ENCODE measurements at places on chromosomes 1 and 21. TPM values are rescaled to one million over a fixed set of nuclear protein-coding genes. Genes with fewer than 3 reads are reported as not detected.

DNA sequence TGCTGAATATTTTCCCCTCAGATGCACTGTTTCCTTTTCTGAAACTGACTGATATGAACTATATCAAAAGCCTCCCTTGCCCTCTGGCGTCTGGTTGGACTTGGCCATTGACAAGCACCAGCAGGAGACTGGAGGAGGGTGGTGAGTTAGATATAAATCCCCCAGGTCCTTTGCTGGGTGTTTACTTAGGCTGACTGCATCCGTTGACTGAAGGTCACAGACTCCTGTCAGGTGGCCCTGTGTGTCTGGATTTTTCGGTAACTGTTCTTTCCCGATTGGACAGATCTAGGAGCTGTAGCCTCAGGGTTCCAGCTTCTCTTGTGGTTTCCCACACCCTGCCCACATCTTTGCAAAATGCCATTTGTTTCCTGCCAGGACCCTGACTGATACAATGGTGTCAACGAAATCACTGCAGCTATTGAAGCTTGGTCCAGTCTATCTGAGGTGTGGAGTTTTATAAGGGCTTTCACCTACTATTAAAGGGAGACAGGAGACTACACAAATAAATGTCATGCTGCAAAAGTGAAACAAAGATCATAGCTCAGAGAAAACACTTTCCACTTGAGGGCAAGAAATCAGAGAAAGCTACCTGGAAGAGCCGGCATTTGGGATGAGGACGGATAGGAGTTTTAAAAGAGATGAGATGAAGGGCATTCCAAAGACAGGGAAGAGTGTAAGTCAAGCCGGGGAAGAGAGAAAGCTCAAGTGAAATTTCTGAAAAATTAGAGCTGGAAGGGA, 1.5 kb upstream of the MAGI3 start:
- no peak for DNase-seq

DNA sequence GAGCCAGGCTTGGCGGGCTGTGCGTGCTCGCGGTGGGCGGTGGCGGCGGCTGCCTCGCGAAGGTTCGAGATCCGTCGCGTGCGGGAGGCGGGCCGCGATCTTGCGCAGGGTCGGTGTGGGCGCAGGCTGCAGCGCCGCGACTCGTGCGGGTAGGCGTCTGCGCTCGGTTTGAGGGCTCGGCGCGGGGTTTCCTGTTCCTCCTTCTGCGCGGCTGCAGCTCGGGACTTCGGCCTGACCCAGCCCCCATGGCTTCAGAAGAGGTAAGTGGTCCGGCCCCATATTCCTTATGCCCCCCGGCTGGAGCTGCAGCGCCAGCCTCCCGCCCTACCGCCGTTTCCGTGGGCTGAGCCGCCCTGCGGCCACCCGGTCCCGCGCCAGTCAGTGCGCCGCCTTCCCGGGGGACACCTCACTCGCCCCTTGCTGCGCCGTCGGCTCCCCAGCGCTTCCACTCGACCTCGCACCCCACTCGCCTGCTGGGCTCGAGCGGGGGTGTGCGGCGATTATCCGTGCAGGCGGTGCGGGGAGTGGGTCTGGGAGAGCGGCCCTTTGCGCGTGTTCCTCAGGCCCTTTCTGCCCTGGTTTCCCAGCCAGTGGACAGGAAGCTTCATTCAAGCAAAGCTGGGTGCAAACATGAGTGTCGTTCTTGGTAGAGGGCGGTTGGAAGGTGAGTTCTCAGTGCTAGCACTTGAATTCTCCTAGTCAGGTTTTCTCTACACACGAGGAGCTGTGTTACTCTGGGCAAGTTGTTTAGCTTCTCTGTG, at the start of gene CACYBP:
CACYBP (plus strand) TSS at position 12 of the 761 bp plus-strand sequence; CDS start at position 246, 234 bp downstream.
- DNase-seq: no peak

DNA sequence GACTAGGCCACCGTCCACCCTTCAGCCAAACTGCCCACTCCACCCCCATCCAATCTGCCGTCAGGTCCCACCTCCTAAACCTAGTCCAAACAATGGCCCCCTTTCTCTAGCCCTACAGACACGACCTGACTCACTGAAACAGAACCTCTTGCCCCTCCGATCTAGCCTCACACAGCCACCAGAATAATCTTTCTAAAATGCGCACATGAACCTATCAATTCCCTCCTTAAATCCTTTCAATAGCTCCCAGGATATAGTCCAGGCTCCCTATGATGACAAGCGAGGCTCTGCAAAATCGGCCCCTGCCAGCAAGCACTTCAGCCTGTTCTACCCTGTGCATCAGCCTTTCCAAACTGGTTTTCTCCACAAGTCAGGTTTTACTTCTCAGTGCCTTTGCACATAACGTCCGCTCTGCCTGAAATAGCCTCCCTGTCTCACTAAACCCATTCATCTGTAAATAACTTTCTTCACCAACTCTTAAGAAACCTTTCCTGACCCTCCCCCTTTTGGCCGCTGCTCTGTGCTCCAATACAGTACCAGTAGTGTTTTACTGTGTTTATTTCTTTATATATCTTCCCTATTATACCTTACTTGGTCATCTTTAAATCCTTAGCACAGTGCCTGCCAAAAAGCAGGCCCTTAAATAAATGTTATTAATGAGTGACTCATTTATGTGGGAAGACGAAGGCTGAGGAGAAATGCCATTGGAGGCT, 9.0 kb upstream of the CDC20 start:
- DNase-seq: no peak

- DNase-seq: no peak
These were observed 9.9 kb downstream of the CRP start for GRCh38 chr1:159704481-159704880.

DNA sequence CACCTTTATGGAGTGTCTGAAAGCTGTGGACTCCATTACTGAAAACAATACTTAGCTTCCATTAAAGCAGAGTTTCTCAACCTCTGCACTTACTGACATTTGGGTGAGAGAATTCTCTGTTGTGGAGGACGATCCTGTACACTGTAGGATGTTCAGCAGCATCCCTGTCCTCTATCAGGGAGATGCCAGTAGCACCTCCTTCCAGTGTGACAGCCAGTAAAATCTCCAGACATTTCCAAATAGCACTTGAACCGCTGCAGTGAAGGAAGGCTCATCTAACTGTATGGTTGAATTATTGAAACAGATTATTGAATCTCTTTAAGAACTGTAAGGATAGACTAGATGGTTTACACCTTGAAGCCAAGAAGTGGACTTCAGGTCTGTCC, 3.1 kb downstream of the PRDM2 start:
- DNase-seq: no peak

DNA sequence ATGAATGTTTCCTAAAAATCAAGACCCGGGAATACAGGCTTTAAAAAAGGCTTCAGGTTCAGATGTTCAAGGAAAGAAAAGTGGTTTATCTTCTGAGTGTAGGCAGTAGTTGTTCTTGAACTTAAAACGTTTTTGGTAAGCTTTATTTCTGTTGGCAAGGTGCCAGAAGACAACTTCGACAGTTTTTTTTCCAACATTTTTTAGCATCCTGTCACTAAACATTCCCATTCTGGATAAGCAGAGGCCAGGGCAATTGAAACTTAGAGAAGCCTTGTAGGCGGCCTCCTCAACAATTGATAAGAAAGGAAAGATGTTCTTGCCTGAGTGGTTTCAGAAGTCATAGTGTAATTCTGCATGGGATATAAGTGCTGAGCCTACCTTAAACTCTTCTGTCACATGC, 66.7 kb downstream of the PATJ start:
- no peak for DNase-seq

DNA sequence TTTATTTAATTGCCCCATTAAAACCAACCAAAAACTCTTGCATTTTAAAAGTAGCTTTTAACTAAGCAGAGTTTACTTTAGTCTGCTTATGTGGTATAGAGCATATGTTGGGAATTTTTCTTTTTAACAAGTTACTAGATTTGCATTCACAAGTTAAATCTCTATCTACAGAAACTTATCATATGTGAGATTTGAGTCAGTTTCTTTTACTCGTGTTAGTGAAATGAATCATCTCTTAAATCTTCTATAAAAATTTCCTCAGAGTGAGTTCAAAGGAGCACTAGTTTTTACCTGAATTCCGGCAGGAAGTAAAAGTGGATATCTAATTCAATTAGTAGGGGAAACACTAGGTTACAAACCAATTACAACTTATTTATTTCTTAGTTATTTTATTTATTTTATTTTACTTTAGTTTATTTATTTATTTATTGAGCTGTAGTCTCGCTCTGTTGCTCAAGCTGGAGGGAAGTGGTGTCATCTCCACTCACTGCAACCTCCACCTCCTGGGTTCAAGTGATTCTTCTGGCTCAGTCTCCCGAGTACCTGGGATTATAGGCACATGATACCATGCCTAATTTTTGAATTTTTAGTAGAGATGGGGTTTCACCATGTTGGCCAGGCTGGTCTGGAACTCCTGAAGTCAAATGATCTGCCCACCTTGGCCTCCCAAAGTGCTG, 1609.6 kb upstream of the B3GALT2 start:
- no peak for DNase-seq

GRCh38 chr1:55107101-55107500, 67.8 kb downstream of the PCSK9 start:
- DNase-seq: no peak

DNA sequence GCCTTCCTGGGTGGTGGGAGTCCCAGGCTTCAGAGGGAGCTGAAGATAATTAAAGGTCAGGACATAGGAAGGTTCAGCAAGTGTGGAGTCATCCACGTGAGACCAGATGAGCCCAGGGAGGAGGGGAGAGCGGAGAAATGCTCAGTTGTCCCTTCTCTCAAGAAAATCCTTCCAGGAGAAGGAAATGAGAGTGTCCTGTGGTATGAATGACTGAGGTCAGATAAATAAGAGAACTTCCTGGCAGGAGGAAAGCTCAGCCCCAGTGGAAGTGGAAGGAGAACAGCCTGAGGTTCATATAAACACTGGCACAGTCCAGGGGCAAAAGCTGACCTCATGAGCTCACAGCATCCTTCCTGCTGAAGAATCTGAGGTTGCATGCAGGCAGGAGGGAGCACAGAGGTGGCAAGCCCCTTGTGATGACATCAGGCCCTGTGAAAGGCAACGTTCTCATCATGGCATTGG, 97.6 kb downstream of the NAV1 start:
- DNase-seq: no peak

GRCh38 chr1:186985889-186986491, 157.2 kb downstream of the PLA2G4A start:
- no peak for DNase-seq

DNA sequence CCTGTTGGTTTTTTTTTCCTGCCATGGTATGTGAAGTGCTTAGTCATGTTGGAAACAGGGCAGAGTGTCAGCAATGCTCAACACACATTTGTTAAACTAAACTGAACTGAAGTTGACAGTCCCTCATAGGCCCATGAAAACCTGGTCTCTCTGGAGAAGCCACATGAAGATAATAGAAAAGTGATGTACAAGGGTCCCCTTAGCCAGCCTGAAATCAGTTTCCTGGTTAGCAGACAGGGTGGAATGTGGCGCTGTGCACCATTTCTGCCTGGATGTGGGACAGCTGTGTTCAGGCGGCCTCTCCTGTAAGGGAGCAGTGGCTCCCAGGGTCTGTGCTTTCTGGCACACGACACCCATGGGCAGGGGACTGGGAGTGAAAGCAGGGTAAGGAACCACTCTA, 9.9 kb upstream of the CHI3L1 start:
- no peak for DNase-seq

GRCh38 chr1:248786156-248786555, 30.6 kb upstream of the LYPD8 start:
- DNase-seq: no peak

DNA sequence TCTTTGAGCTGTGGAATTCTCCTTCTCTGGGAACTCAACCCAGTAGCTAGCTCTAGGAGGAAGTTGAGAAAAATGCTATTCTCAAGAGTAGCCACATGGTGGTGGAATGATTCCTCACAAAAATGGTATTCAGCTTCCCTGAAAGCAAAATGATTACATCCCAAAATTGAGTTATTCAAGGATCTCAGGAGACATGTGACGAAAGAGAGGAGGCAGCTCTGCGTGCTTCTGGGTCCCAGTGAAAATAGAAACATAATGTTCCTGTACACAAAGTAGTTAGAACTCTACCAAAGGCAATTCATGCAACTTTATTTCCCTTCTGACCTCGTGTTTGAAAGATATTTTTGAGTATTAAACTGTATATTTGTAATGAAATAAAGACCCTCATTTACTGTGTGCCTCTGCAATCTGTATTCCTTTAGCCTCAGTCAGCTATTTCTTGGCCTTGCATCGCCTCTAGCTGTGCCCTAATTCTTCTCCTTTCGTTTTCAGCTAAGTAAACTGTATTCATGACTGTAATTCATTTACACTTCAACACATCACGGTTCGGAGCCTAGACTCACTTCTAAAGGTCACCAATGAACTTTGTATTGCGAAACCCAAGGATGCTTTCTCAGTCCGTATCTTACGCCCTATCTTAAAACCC, 167.3 kb downstream of the FASLG start:
- DNase-seq: no peak

DNA sequence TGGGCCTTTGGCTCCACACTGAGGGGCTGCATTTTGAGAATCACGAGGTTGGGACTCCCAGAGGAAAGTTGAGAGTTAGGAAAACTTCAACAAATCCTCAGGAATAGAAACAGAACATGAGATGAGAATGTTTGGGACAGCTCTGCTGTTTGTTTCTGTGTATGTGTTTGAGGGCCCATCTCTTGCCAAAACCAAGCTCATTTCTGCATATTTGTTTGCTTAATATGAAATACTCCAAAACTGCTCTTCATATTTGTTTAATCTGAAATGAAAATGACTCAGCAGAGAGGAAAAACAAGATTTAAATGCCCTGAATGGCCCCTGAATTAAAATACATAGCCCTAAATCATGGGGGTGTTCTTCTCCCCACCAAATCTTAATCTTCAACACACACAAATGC, 78.1 kb downstream of the DDR2 start:
- no peak for DNase-seq

DNA sequence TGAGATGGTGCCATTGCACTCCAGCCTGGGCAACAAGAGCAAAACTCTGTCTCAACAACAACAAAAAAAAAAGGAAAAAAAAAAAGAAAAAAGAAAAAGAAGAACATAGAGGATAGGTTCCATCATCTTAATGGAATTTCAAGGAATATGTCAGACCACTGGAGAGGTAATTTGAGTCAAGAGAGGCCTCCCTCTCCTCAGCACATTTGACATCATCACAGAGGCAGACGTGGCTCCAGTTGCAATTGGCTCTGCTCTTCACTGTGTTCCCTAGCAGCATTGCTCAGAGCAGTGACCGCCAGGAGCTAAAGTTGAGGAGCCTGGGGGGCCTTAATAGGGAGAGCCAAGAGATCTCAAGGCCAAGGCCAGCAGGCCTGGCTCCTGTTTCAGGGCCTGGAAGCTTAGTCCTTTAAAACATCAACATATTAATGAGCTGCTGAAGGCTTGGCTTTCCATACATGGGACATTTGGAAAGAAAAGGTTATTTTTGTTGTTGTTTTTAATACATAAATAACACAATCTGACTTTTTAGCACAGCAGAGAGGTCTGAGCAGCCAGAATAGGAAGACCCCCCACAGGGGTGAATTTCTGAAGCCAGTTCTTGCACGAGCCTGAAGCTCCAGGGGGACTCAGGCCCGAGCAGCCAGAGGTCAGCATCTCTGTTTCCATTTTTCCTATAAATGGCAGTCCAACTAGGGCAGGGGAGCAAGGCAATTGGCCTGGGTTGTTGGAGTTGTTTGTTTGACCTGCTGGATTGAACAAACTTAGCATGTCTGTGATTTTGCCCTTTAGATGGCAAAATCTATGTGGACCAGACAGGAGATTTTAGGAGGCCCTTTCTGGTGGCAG, 118.3 kb upstream of the FGGY start:
- DNase-seq: no peak

Gene TMEM125
- total RNA-seq: 197 TPM

Gene OR10Z1
- total RNA-seq: not detected

Gene ERO1B
- 8.5 TPM for total RNA-seq

Gene OR2M3
- total RNA-seq: not detected

Gene F5
- total RNA-seq: 4.2 TPM

Gene NBPF1
- 35.3 TPM for total RNA-seq
